ENCODE measurements at places on chromosomes 13 and 19. TPM values are rescaled to one million over a fixed set of nuclear protein-coding genes. Genes with fewer than 3 reads are reported as not detected.

The RFPL4AL1 gene
- total RNA-seq, result not detected

The SERPINE3 gene
- total RNA-seq, result not detected

The LRRC63 gene
- 1.1 TPM for total RNA-seq

The RASA3 gene
- 16.4 TPM for total RNA-seq

The LIM2 gene
- not detected for total RNA-seq

The TYROBP gene
- total RNA-seq, result 17.0 TPM

The KLHL1 gene
- 0.14 TPM for total RNA-seq

The CLASRP gene
- 23.9 TPM for total RNA-seq

The OVOL3 gene
- not detected for total RNA-seq

The CGB1 gene
- not detected for total RNA-seq

The RPL18 gene
- total RNA-seq, result 1,119 TPM

The ZNF536 gene
- 5.6 TPM for total RNA-seq

The SOX21 gene
- total RNA-seq, result 0.46 TPM

The MAP4K1 gene
- total RNA-seq, result 9.8 TPM

The RGCC gene
- 359 TPM for total RNA-seq

The KLK12 gene
- total RNA-seq, result 7.3 TPM

The SIX5 gene
- total RNA-seq, result 17.4 TPM

The ZNF442 gene
- total RNA-seq, result 7.2 TPM

The PRR20A gene
- not detected for total RNA-seq

The LILRA1 gene
- total RNA-seq, result 8.3 TPM

The DLL3 gene
- not detected for total RNA-seq

The MBD3L2 gene
- not detected for total RNA-seq

The CRX gene
- not detected for total RNA-seq

The FKRP gene
- total RNA-seq, result 16.1 TPM

The GPC5 gene
- total RNA-seq, result 37.3 TPM

The IQCN gene
- total RNA-seq, result 1.3 TPM

The EBI3 gene
- 4.1 TPM for total RNA-seq

The LGALS14 gene
- not detected for total RNA-seq

The CXCL17 gene
- 98.9 TPM for total RNA-seq

The GPR183 gene
- 6.3 TPM for total RNA-seq

The RASAL3 gene
- 4.6 TPM for total RNA-seq

The SYMPK gene
- 82.1 TPM for total RNA-seq

The KLK4 gene
- not detected for total RNA-seq

The DDX49 gene
- total RNA-seq, result 32.2 TPM

The FLT3LG gene
- 8.9 TPM for total RNA-seq

The DHPS gene
- total RNA-seq, result 65.0 TPM

The BRSK1 gene
- 6.4 TPM for total RNA-seq

The WDR88 gene
- total RNA-seq, result not detected

The KCNJ14 gene
- 0.83 TPM for total RNA-seq
